ENCODE measurements at places on chromosomes 1 and 21.

DNA sequence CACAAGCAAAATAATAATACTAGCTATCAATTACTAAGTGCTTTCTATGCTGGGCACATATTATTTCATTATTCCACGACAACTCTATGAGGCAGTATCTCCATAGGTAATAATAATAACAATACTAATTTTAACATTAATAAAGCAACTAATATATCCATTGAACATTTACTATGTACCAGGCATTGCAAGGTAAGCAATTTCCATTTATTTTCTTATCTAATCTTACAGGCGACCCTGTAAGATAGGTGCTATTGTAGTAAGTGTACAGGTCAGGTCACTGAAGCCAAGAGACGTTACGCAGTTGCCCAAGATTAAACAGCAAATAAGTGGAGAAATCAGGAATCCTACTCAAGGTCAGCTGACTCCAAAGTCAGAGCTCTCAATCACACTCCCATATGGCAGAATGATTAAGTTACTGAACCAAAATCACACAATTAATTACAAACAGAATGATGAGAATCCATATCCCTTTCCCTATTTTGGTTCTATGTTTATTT is 198.4 kb downstream of the SLC45A1 start:
- no peak for DNase-seq

DNA sequence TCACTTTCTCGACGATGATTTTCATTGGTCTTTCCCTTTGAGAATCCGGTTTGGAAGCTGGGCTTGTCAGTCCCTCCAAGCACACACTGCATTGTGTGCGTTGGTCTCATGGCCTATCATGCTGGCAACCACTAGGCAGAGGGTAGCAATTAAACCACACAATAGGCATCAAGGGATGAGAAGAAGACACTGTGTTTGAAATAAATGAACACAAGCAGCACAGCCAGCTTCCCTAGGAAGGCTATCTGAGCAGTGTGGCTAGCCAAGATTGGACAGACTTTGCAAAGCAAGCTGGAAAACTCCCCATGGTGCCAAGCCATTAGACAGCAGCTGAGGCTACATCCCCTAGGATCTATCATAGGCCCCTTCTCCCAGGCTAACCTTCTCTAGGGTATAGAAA is 288.7 kb downstream of the NUF2 start:
- no peak for DNase-seq

- DNase-seq: peak; percentile 4
These were observed 105.2 kb downstream of the MRPL39 start for GRCh38 chr21:25501996-25502665.

- no peak for DNase-seq
These were observed 38.7 kb downstream of the HS2ST1 start for GRCh38 chr1:86953167-86953566.

DNA sequence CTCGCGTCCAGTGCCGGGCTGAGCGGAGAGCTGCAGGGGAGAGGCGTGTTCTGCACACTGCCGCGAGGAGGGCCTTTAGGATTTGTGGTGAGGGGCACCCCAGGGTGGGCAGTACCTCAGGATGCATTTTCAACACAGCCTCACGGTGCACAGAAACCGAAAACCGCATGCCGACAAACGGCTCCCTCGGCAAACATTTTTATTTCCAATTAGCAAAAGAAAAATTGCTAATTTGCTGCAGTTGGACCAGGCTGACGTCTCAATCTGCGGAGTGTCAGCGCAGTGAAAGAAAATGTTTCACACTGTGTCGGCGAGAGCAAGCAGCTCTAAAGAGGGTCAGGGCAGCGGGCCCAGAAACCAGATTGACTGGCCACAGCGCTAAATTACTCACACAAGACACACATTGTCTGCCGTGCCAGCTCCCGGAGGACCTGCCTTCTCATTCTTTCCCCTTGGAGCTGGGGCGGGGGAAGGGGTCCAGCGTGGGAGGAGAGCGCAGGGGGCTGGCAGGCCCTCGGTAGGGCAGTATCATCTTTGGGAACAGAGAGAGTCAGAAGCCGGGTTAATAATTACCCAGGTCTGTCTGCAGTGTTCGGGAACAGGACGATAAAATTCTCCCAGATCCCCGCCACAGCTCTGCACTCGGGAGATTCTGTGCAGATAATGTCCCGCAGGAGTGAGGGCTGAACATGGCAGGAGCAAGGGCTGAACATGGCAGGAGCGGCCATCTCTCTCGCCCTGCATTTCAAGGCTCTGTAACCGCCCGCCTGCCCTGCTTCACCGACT is 150.2 kb downstream of the PRDM16 start:
- no peak for DNase-seq

Measured in stimulated activated CD8-positive, alpha-beta memory T cell treated with anti-CD3 and anti-CD28 coated beads, Interleukin-4, amount 100 ng/mL, for 4 hours (primary cell).